Stimulated activated CD4-positive, alpha-beta T cell treated with anti-CD3 and anti-CD28 coated beads, Interleukin-15, amount 100 ng/mL, for 1 hour (primary cell): ENCODE measurements at places on chromosomes 5 and 9.

DNA sequence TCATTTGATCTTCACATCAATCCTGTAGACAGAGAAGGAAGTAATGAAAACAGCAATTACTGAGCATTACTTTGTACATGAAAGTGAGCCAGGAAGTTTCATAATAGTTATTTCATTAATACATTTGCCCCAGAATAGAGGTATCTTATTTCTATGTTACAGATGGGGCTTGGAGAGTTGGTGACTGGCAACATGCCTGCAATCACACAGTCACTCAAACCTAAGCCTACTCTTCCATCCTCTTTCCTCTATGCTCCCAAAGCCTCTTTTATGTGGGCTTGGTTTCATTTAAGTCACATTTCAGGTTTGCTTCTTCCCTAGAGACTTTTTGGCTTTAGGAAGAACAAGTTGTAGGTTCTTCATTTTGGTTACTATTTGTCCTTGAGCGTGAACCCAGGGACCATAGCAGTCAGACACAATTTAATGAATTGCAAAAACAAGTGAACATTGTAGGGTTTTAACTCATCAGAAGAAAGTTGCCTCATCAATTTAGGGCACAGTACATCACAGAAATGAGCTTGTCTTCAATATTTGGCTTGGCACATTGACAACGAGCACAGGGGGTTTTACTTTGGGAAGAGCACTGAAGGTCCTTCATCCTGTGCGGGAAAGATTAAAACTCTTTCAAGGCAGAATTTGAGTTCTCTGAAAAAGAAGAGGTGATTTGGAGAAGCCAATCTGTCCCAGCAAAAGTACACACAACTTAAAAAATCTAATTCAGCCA lies 381.1 kb downstream of the TMEM38B start:
- DNase-seq: no peak

GRCh38 chr9:20070336-20070735 lies 281.5 kb upstream of the SLC24A2 start:
- DNase-seq: no peak

GRCh38 chr9:113913426-113914195 lies 37.5 kb downstream of the ZNF618 start:
- no peak for DNase-seq

DNA sequence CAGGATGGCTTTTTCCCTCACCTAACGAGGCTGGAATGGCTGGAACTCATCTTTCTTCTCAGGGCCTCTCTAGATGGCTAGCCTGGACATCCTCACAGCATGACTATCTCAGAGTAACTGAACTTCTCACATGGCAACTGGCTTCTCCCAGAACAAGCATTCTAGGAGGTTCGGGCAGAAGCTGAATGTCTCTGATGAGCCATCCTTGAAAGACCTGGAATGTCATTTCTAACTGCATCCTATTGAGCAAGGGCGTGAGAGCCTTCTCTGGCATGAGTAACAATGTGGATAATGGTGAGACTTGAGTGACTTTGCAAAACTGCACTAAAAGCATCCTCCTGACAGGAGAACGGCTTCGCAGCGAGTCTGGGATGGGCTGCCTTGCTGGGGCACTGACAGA lies 487.7 kb downstream of the MAT2B start:
- DNase-seq: no peak

DNA sequence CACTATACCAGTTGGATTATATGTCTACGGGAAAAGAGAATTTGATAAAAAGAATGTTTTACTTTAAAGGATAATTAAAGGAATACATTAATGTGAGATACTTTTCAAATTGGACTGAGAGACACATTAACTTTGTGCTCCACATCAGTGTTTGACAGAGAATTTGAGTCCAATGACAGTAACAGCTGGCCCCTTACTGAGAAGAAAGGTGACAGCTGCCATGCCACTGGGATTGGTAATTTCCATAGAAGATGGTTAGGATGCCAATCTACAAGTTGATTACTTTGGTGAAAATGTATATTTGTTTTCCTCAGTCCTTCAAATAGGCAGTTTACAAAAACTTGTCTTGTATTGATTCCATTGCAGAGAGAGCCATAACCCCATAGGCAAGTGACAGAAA lies 578.4 kb downstream of the SLCO4C1 start:
- DNase-seq: no peak
